ENCODE measurements at places on chromosomes 6 and 20.
A peak's percentile ranks its signal among the peaks of the same experiment; 100 is the strongest.

DNA sequence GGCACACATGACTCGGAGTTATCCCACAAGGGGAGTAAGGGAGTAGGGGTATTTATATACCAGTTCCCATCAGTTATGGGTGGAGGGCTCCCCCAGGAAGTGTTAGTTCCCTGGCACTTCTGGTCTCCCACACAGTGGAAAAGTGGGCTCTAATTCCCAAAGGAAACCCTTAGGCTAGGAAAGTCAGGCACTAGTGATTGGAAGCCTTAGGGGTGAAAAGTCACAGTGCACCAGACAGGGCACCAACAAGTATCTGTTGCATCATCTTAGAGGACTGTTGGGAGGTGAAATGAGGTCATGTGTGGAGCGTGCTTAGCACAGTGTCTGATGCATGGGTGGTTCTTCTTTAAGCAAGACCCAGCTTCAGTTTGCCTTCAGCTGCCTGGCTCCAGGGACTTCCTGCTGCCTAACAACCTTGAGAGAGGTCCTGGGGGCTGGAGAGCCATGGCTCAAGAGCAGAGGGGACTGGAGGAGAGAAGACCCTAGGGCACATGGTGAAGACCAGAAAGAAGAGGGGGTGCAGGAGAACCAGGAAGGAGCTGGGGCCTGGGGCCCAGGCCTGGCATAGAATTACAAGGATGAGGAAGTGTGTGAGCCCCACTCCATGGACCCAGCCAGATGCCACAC, 7.5 kb upstream of the FOXP4 start:
- peak; percentile 86 for DNase-seq

- DNase-seq, result peak; percentile 92
Measured at GRCh38 chr6:83192871-83193746, at the start of the genes PGM3 and RWDD2A. Gene PGM3 (minus strand): TSS chr6:83193265. CDS start chr6:83191012, 2,253 bp downstream. Gene RWDD2A (plus strand): TSS chr6:83193357. CDS start chr6:83194452, 1,095 bp downstream.

DNA sequence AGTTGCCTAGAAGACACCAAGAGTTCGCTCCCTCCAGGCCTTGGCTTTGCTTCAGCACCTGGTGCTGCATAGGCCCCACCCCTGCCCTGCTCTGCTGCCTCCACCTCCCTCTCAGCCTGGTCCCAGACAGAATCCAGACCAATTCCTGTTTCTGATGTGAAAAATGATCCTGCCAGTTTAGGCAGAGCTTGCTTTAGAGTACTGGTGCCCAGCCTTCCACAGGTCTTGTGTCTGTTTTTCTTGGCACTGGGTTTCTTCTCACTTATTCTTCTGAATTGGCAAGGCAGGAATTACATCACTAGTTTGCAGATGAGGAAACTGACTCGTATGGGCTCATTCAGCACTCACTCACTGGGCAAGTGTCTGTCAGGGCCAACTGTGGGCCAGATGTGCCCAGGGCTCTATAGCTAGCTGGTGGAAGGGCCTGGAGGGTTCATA, 53.0 kb downstream of the HLA-A start:
- DNase-seq, result no peak

DNA sequence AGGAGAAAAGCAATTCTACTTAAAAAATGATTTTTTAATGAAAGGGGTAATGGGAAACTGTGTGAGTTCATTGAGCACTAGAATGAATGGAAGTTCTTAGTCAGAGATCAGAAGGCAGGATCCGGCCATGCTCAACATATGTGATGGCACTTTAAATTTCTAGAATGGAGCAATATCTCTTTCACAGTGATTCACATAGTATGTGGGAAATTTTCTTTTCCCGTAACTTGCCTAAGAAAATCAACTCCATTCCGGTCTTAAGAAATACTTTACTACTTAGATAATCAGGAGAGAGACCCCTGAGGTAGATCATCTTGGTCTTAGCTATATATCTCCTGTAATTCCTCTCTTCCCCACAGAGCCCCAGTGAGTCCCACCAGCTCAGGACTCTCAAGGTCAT, 131.8 kb downstream of the SCML4 start:
- peak; percentile 33 for DNase-seq

- peak; percentile 68 for DNase-seq
Measured at GRCh38 chr6:113182370-113183141, 674.6 kb upstream of the MARCKS start.

- no peak for DNase-seq
Measured at GRCh38 chr6:34200340-34200971, 36.2 kb upstream of the HMGA1 start.

- DNase-seq, result no peak
Measured at GRCh38 chr6:135086414-135086764, 31.8 kb upstream of the HBS1L start.

- no peak for DNase-seq
Measured at GRCh38 chr6:36688063-36688738, 9.4 kb upstream of the RAB44 start.

DNA sequence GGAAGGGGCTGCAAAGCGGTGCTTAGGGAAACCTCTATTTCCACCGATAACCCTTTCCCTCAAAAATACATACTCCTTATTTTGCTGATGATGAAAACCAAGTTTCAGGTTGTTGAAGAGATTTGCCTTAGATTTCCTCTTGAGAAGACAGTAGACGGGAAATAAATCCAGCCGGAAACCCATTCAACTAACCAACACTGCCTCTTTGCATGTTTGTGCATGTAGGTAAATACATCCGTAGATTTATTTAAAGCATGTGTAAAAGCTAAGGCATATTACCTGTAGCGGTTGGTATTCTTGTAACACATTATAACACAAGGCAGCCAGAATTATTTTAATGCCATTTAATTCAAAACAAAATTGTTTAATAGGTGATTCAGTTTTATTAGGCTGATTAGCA, 136.3 kb upstream of the SLC22A23 start:
- no peak for DNase-seq

GRCh38 chr20:47070176-47070575, 175.5 kb downstream of the EYA2 start:
- DNase-seq, result no peak

GRCh38 chr6:38153798-38154345, 334.3 kb downstream of the ZFAND3 start:
- DNase-seq, result no peak

DNA sequence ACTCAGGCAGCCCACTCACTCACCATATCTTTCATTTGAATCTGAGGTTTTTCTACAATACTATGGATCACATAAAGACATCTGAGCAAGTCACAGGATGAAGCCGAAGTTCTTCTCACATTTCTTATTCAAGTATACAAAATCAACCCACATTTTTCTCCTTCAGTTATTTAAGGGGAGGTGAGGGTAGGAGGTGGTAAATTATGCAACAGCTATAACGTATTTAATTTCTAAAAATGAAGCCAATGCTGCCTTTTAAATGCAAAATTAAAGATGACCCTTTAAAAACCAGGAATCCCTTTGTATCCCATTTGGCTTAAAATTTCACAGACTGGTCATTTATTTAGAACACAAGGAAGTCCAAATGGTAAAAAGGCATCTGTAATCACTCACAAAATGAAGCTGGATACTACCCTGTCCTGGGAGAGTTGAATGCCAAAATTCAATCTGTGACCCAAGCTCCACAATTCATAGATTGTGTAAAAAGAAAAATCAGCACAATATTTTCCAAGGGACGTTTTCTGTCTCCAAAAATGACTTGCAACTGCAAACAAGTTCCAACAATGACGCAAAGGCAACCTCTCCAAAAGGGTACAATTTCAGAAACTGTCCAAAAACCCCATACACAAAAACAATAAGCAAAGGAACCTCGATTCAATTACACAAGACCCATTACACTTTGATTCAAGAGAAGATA, 48.8 kb downstream of the EPB41L2 start:
- peak; percentile 64 for DNase-seq

DNA sequence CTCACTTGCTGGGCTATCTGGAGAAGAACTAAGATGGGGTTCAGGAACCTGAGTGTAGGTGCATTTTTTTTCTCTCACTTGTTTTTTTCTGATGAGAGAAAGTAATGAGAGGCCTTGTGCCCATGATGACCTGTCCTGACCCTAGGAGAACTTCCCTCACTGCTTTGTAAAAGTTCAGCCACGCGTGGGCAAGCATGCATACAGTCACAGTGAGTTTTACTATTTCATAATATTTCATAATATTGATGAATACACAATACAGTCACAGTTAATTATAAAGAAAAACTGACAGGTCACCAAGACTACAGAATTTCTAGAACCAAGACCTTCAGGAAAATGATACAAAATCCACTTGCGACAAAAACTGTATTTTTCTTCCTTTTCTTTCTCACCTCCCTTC, 111.8 kb downstream of the MAP7 start:
- DNase-seq, result no peak

DNA sequence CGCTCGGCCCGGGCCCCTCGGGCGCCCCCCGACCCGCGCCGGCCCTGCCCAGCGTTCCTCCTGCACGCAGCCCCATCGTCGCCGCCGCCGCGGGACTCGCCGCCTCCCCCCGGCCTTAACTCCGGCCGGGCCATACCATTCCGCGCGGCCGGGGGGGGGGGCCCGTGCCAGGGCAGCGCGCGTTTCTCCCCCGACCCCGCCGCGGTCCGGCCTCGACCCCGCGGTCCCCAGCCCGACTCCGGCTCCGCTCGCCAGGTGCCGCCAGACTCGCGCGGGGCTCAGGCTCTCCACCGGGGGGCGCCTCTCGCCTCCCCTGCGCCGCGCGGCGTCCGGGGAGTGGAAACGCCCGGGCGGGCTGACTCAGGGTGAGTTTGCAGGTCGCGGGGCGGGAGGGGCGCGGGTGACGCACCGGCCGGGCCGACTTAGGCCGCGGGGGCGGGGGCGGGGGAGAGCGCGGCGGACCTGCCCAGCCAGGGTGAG, at the start of gene SRXN1:
SRXN1 (minus strand) TSS at position 91 of the 480 bp plus-strand sequence; CDS start at position 76, 15 bp downstream.
- DNase-seq, result peak; percentile 94

GRCh38 chr6:68086199-68086598, 548.9 kb upstream of the ADGRB3 start:
- no peak for DNase-seq

GRCh38 chr20:48709744-48710143, 118.1 kb downstream of the PREX1 start:
- no peak for DNase-seq

DNA sequence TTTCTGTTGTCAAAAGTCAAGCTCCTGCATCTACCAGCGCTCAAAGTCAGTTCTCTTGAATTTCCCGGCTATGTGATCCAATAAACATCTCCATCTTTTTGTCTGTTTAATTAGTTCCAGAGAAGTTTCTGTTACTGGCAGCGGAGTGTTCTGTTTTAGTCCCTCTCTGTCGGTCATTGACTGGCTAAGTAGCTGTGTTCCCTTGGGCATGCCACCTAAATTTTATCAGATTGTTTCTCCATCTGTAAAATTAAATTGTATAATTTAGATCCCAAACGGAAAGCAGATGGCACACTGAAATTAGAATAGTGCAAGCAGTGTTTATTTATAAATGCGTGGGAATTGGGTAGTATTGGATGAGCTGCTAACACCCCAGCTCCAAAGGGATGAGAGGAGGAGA, 29.7 kb upstream of the PRL start:
- no peak for DNase-seq

- peak; percentile 64 for DNase-seq
Measured at GRCh38 chr20:13517831-13518230, 120.9 kb downstream of the TASP1 start.

DNA sequence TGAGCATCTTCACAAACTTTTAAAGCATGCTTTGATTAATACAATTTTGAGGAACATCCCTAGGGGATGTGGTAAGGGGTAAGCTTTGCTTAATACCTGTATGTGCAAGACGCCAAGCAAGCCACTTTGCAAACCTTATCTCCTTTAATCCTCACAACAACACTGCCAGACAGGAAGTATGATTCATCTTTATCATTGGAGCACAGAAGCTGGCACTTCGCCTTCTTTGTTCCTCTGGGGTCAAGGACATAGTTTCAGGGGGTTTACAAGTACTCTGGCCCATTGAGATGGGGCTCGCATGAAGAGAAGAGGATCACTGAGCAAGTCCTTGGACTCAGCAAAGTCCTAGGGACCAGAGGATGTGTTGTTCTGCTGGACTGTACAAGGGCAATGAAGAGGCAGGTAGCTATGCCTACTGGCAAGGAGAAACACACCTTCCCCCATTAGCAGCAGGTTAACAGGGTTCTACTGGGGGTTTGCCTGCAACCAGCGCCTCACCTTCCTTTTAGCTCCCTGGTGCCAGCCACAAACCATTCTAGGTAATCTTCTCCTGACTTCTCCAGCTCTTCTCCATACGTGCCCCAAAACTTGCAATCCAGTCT, 8.8 kb downstream of the TMEM244 start:
- DNase-seq, result peak; percentile 34

- DNase-seq, result no peak
Measured at GRCh38 chr6:149015535-149016525, 269.0 kb downstream of the UST start.

DNA sequence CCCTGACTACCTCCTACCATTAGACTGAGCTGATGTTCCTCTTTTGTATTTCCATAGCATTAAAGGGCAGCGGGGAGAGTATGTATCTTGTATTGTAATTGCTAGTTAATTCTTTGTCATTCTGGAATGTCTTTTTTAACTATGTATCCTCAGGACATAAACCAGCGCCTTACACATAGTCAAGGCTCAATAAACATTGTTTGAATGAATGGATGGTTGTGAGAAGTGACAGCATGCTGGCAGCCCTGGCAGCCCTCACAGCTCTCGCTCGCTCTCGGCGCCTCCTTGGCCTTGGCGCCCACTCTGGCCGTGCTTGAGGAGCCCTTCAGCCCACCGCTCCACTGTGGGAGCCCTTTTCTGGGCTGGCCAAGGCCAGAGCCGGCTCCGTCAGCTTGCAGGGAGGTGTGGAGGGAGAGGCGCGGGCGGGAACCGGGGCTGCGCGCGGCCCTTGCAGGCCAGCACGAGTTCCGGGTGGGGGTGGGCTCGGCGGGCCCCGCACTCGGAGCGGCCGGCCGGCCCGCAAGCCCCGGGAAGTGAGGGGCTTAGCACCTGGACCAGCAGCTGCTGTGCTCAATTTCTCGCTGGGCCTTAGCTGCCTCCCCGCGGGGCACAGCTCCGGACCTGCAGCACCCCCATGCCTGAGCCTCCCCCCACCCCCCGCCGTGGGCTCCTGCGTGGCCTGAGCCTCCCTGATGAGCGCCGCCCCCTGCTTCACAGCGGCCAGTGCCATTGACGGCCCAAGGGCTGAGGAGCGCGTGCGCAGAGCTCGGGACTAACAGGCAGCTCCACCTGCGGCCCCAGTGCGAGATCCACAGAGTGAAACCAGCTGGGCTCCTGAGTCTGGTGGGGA, 93.1 kb downstream of the RNF182 start:
- DNase-seq, result no peak

Measured in fibroblast of villous mesenchyme (primary cell).